ENCODE measurements at places on chromosomes 12 and 14.

GRCh38 chr14:34065690-34066391, 115.0 kb upstream of the EGLN3 start:
- no peak for DNase-seq

- no peak for DNase-seq
Observed at GRCh38 chr12:12290206-12290605, 23.4 kb upstream of the LRP6 start.

GRCh38 chr12:132542661-132543060, 52.7 kb downstream of the FBRSL1 start:
- no peak for DNase-seq

DNA sequence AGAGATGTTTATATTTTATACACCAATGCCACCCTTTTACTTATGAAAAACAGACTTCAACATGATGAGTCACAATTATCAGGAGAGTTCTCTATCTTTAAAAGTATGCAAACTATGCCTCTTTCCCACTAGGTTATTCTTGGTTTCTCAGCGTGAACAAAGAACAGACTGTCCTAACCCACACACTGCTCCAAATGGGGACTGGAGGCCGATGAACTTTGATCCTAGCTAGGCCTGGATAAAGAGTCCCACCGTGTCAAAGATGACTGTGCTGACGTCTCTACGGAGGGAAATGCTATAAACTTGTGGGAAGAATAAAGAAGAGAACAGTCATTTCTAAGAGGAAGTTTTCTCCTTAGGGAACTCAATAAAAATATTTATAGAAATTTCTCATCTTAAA, 160.1 kb downstream of the EPS8 start:
- no peak for DNase-seq
